ENCODE measurements at places on chromosomes 2 and 18.

GRCh38 chr2:167987558-167987957, 259.8 kb downstream of the STK39 start:
- no peak for DNase-seq

GRCh38 chr18:35029770-35030169, 11.4 kb upstream of the MAPRE2 start:
- no peak for DNase-seq

DNA sequence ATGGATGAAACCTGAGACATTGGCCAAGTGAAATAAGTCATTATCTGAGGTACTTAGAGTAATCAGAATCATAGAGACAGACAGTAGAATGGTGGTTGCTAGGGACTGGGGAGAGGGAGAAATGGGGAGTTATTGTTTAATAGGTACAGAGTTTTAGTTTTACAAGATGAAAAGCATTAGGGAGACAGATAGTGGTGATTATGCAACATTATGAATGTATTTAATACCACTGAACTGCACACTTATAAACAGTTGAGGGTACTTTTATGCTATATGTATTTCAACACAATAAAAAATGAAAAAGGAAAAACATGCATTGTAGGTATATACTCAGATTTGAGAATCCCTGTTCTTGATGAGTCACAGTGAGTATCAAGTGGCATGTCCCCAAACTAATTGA, 59.7 kb downstream of the EPC2 start:
- DNase-seq: no peak

DNA sequence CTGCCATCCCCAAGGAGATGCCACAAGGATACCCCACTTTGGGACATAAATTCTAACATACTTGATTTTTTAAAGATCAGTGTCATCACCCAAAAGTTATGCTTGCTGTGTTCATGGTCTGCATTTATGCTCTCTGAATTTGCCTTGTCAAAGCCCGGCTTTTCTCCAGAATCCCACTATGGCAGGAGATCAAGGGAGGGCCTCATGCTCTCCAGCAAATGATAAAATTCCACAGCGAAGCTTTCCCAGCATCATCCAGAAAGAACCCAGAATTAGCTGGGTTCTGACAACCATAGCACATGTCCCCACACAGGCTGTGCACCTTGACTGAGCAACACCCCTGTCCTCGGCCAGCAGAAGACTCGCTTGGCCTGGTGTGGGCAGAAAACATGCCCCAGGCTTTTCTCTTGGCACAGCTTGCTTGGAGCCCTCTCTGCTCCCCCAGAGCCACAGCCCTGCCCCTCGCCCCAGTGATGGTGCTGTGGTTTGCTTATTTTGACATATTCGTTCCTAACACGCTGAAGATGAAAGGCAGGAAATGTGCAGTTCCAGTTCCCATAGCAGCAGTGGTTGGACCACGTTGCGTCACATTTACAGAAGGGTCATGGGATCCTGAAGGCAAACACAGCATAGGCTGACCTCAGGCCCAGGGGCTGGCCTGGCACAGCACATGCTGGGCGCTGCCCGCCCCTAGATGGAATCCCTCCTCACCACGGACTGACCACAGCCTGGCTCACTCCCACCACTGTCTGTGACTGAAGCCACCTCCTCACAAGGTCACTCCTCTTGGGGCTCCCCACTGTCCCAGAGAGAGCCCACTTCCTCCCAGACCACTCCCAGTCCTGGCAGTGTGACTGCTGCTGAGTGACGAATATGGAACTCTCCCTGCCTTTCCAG, 14.1 kb upstream of the CHRNA1 start:
- peak; percentile 48 for DNase-seq

- DNase-seq: no peak
These were observed 40.1 kb downstream of the SCG2 start for GRCh38 chr2:223562078-223562477.

DNA sequence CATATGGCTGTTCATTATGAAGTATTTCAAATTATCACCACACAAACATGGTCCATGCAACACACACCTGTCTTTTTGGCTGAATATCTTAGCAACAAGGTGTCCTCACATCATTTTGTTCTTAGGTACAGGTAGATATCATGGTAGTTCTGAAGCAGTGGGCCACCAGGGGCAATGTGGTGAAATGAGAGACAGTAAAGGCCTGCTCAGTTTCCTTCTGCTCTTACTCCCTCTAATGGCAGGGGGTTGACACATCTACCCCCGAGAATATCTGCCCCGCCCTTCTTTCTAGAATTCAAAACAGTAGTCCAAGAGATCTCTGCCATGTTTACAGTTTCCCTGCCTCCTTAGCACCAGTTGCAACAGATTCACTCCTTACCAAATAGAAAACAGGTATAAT, 147.0 kb upstream of the KLHL14 start:
- no peak for DNase-seq

GRCh38 chr2:199607914-199608313, 150.2 kb upstream of the SATB2 start:
- DNase-seq: no peak

DNA sequence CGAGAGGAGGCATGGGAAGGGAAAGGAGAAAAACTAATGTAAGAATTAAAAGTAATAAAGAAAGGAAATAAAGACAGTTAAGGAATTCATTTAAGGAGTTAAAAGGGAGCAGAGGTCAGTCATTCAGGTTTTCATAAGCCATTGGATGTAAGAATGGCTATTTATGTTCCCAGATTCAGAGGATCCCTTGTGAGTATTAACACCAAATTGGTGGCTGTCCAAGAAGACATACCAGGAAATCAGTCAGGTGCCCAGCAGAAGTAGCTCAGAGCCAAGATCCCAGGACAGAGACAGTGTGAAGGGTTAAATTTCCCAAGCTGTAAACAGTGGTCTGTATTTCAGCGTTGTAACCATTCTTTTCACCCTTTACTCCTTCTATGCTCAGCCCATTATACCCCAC, 550.4 kb downstream of the BCL11A start:
- no peak for DNase-seq

- DNase-seq: no peak
These were observed 1029.9 kb upstream of the PIK3C3 start for GRCh38 chr18:40925071-40925541.

DNA sequence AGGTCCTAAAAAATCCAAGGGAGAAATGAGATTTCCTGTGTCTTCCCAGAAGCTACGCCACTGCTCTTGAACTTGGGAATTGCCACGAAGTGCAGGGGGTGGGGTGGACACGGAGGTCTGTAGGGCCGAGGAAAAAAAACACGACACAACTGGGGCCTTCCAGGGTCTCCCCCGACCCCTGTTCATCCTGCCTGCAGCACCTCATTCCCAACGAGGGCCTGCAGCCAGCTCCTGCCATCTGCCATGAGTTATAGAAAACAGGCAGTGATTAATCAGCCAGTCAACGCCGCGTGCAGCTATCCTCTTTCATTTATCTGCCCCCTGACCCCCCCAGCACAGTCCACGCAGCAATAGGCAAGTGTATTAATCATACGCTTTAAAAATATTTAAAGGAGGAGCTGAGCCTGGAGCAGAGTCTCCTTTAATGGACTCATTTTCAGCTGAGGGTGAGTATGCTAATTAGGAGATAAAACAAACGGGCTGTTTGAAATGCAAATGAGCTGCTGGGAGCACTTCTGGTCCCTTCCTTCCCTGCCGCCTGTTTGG, 209.9 kb downstream of the TFCP2L1 start:
- DNase-seq: no peak

DNA sequence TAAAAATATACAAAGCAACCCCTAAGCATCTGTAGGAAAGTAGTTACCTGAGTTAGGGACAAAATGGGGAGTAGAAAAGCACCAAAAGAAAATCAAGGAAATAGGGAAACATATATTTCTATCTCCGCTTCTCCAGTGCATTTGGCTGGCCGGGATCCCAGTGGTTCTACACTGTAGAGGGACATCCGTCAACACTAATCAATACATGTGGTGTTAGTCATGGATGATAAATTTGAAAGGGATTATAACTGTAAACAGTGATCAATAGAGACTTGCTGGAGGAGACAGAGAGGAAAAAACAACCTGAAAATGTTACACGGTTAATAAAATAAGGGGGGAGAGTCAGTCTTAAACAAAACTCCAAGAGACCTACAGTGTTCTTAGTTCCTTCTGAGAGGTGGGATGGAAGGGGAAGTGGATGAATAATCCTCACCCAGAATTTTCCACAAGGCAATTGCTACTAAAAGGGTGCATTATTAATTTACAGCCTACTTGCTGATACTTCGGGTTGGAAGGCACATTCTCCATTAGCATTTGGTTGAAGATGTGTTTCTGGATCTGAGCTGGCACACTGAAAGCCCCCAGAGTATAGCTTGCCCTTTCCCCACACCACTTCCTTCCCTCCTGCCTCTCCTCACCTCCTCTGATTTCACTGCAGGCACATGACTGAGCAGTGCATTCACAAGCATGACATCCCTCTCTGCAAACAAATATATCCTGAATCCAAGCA, 530.0 kb downstream of the BCL11A start:
- no peak for DNase-seq

DNA sequence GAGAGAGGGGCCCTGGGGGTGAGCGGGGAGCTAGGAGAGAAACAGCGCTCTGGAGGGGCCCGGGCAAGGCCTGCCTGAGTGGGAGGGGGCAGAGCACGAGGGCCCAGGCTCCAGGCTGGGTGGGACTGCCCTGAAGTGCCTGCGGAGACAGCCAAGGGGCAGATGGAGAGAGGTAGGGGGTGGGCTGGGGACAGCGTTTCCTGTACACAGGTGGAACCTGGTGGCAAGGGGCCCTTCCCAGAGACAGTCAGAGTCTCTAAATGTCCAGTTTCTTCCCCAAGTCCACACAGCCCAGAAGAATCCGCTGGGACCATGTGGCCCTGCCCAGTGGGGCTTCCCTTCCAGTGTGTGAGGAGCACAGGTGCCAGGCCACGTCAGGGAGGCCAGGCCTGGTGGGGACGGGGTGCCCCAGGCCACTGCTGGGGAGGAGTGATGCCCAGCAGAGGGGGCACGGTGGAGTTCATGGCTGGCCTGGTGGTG, 1.7 kb upstream of the GPR35 start:
- no peak for DNase-seq

- DNase-seq: peak; percentile 22
These were observed 23.6 kb downstream of the ALPK2 start for GRCh38 chr18:58605027-58606020.

- DNase-seq: no peak
These were observed 6.5 kb upstream of the LGALSL start for GRCh38 chr2:64447317-64448040.

- no peak for DNase-seq
These were observed 44.5 kb downstream of the DOCK10 start for GRCh38 chr2:224997802-224998201.

GRCh38 chr2:169077674-169078240, 8.4 kb downstream of the DHRS9 start:
- DNase-seq: no peak

DNA sequence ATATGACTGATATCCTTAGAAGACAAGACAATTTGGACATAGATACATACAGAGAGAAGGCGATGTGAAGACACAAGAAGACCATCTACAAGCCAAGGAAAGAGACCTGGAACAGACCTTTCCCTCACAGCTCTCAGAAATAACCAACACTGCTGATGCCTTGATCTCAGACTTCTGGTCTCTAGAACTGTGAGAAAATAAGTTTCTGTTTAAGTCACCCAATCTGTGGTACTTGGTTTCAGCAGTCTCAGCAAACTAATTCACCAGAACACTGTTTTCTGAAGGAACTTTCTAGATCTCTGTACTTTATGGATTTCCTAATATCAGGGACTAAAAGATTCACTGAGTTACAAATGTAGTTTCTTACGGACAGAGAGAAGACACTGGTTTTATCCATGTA, 58.8 kb downstream of the NAB1 start:
- no peak for DNase-seq

DNA sequence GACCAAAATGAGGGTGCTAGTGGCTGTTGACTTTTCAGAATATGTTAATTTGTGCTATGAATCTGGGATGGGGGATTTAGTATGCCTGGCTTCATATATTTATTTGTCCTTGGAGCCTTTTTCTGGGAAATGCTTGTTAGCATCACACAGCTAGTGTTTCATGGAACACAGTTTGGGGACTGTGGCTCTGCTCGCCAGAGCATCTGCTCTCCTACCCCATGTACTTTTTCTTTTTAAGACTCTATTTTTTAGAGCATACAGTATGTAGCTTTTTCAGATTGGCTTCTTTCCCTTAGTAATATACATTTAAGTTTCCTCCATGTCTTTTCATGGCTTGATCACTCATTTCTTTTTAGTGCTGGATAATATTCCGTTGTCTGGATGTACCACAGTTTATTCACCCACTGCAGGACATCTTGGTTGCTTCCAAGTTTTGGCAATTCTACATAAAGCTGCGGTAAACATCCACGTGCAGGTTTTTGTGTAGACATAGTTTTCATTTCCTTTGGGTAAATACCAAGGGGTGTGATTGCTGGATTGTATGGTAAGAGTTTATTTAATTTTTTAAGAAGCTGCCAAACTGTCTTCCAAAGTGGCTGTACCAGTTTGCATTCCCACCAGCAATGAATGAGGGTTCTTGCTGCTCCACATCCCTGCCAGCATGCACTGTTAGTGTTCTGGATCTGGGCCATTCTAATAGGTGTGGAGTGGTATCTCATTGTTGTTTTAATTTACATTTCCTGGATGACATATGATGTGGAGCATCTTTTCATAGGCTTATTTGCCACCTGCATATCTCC, 44.1 kb downstream of the EFR3B start:
- no peak for DNase-seq

All from activated T-helper 9 cell treated with anti-CD3 and anti-CD28 coated beads, Interleukin-2, amount 50 U/mL, for 16 hours (primary cell).